ENCODE measurements at places on chromosomes 12 and 14.

DNA sequence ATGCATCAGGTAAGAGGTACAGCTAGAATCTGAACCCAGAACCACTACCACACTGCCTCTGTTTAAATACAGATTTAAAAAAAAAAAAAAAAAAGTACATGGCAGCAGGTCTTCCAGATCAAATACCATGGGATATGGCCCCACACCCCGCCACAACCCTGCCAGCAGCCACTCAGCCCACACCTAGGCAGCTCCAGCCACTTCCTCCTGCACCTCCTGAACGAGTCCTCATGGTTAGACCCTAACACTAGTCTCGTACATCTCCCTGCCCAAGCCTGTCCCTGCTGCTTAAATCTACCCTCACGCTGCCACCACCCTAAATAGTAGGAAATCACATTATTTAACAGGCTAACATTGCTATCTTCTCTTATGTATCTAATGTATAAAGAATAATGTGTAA, 12.6 kb downstream of the SETD3 start:
- no peak for DNase-seq

- no peak for DNase-seq
Measured at GRCh38 chr14:94062344-94062940, 18.6 kb downstream of the DDX24 start.

GRCh38 chr12:117461732-117462131, 100.3 kb upstream of the NOS1 start:
- no peak for DNase-seq

GRCh38 chr12:14954269-14954668, 7.1 kb downstream of the ARHGDIB start:
- no peak for DNase-seq

DNA sequence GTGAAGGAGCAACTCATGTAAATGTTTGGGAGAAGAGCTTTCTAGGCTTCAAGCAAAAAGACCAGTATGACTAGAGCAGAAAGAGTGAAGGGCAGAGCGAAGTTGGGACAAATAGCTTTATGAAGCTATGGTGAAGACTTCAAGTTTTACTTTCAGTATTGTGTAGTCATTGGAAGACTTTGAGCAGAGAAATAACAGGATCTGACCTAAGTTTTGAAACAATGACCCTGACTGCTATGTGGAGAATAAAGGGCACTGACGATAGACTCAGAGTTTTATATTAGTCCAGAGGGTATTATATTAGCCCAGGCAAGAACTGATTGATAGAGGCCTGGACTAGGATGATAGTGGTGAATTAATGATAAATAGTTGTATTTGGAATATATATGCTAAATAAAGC, 187.3 kb downstream of the KTN1 start:
- DNase-seq = no peak

DNA sequence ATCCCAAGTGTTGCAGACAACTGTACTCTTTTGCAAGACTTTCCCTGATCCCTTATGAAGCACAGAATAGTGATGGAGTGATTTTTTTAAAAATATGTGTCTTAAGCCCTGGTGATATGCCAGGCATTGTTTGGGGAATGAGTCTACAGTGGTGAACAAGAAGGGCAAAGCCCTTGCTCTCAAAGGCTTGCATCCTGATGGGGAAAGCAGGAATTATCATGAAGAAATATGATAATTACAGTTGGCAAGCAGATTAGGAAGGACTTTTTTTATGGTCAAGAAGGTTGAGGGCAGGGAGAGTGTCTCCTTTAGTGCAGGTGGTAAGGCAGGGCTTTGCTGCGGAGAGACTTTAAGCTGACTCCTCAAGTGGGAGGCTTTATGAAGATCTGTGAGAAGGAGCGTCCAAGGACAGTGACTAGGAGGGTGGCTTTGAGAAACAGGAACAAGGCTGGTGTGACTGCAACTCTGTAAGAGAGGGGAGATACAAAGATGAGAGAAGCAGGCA, 100.2 kb downstream of the SYNE2 start:
- no peak for DNase-seq

DNA sequence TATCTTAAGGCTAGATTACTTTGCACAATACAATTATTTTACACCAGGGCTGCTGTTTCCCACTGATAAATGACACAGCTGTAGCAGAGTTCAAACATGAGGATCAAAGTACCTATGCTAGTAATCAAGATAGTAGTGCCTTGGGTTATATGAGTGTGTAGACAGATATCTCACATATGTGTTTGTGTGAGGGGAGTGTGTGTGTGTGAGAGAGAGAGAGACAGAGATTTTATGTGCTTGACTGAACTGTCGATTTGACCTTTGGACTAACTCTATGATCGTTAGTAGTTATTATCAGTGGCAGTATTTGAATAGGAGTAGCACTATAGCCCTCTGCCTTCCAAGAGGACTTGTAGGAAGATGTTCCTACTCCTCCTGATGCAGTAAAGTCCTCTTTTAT, 15.5 kb downstream of the PLEKHA5 start:
- DNase-seq = no peak

DNA sequence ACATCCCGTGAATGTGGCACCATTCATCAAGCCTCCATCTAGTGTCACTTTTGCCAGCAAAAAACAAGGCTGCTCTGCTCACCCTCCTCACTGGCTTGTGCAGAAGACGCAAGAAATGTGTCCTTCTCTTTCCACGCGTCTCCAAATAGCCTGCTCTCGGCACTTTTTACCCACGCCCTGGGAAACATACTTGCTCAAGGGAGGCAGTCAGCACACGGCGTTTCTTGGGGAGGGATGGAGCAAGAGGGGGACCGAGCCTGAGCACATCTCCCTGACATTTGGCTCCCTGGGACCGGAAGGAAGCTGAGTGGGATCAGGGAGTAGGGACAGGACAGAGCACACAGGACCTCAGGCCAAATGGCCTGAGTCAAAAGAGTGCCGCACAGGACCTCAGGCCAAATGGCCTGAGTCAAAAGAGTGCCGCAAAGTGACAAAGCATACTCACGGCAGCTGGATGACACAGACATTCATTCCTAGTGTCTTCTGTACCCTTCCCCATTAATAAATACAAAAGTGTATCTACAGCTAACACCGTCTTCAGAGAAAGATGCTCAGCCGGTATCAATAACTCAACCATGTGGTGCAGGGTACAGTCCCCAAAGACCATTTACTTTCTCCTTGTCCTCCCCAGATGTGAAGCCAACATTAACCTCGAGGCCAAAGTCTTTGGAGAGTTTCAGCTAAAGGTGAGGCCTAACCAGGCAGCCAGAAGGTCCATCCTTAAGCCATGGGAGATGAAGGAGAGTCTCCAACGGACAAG, 7.1 kb downstream of the BCL11B start:
- DNase-seq = no peak

- no peak for DNase-seq
Measured at GRCh38 chr12:132511516-132512196, 21.7 kb downstream of the FBRSL1 start.

DNA sequence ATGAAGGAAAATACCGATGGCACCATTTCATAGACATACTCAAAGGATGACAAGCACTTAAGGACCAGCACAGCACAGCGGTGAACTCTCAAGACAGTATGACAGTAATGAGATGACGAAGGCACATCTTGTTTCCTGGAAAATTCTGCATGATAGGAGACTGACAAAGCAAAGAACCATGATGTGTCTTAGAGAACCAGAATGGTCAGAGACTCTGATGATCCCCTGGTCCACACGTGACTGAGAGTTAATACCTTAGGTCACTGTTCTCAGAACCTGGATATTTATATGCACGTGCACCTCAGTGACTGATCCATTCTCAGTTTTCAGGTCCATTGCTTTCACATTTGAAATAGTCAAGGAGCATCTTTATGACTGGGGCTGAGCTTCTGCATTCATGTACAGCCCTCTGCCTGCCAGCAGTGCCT, 35.3 kb downstream of the PROX2 start:
- no peak for DNase-seq

DNA sequence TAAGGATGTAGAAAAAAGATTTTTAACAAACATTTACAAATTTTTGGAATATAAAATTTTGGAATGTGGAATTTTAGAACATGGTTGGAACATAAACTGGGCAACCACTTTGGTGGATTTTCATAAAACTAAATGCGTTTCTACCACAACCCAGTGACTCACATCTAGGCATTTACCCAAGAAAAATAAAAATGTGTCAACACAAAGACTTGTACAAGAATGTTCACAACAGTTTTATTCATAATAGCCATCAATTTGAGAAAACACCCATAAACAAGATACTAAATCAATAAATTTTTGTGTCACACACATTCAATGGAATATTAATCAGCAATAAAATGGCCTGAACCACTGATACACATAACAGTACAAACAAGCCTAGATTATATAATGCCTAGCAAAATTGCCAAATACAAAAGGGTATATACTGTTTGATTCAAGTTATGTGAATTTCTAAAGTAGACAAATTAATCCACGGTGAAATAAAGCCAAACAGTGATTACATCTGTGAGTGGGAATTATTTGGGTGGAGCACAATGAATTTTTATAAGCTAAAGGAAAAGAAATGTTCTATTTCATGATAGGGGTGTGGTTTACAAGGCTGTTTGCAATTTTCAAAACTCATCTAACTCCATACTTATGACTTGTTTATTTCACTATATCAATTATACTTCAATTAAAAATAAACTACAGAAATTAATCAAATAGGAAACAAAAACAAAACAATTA, 415.2 kb upstream of the OR4E1 start:
- DNase-seq = no peak

DNA sequence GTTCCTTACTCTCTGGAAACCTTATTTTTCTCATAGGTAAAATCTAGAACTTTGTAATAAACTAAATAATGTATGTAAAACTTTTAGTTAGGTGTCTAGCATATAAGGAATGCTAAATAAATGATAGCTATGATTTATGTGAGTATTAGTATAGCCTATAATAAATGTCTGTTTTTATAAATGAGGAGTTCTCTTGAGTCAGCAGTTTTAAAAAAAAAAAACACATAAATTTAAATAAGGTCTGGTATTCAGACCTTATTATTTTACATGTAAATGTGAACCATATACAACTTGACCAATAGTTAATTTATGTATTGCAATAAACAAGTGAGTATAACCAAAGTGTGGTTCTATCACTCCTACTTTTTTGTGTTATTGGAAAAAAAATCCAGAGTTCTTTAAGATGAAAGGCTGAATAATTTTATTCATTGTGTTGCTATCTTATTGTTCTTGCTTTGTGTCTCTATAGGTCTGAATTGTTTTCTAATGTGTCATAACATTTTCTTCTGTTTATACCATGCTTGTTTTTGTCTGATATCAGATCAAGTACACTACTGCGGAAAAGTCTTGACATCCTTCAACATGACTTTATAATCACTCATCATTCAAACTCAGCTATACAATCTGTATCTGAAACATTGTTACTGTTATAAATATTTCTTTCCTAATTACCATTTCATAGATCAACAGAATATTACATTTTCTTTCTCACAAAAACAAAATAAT, 115.7 kb downstream of the RASSF9 start:
- DNase-seq = no peak

- DNase-seq = no peak
Measured at GRCh38 chr12:128267651-128268378, 845 bp downstream of the TMEM132C start.

All from caudate nucleus (tissue), 63 donors.